ENCODE measurements at places on chromosomes 3 and 15.

DNA sequence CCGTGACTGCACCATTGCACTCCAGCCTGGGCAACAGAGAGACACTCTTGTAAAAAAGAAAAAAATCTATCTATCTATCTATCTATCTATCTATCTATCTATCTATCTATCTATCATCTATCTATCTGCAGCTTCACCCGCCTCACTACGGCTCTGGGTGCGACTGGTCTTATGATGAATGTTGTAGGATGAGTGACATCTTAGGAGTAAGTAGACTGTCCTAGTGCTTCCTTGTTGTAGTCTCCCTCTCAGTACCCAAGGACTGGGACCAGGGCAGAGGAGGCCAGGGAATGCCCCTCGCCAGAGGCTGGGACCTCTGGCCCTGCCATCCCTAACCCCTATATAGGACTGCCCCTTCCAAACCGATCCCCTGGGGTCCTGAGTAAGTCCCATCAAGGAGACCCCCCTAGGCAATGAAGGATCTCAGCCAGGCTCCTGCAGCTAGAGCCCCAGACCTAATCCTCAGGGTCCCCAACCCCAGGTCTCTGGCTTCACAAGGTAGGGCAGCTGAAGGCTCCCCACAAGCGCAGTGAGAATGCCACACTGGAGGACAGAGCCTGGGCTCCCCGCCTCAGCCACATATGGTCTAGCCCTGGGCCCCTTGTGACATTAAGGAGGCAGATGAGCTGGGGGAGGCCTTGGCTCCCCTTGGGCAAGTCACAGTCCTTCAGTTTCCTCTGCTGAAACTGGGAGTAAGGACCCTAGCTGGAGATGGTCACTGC lies 879 bp upstream of the SEC13 start:
- no peak for DNase-seq

GRCh38 chr15:40985541-40986330 lies 32.5 kb downstream of the CHAC1 start:
- peak; percentile 15 for DNase-seq

DNA sequence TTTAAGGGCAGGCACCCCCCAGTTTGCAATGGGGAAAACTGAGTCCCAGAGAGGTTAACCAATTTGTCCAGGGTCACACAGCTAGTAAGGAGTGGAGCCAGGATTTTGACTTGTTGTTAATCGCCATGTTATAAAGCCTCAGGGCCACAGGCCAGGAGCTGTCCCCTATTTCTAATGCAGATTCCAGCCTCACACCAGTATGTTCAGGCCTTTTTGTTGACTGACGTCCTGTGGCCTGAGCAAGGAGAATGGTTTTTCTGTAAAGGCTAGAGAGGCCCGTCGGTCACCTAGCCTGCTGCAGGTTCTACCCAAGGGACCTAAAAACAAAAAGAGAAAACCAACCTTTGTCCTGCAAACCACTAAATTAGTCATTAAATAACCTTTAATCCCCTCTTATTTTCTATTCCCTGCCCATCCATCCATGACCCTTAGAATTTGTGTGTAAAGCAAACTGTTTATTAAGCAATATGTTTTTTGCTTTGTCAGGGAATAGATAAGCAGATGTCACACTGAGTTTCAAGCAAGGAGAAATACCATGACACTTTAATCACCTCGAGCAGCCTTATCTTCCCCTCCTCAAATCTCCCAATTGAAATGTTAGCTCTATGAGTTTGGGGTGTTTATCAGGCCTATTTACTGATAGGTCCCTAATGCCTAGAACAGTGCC lies 14.1 kb downstream of the ACOX2 start:
- DNase-seq, result no peak

DNA sequence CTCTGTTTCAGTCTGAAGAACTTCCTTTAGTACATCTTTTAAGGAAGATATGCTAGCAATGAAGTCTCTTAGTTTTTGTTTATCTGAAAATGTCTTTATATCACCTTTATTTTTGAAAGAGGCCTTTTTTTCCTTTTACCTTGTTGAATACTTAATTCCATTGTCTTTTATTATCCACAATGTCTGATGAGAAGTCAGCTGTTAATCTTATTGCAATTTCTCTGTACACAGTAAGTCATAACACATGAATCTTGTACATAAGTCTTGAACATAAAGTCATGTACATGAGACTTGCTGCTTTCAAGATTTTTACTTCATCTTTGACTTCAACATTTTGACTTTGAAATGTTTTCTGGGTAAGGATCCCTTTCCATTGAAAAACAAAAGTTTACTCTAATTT lies 424.3 kb upstream of the ATP10A start:
- no peak for DNase-seq

DNA sequence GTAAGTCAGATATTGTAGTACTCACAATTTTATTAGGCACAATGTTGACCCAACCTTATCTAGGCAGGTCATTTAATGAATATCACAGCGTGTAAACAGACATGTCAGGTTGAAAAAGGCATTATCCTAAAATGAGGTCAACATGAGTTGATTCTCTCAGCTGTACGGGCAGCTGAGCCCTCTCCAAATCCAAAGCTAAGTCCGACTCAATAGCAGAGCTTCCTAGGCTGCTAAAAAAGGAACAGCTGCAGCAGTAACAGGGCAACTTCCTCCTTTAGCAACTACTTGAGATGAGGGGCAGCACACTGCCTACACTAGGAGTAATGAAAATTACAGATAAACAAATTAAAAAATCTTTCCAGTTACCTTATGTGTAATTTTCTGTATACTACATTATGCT lies 189.2 kb downstream of the CADM2 start:
- no peak for DNase-seq

- no peak for DNase-seq
Measured at GRCh38 chr3:129766135-129766534, 127.4 kb downstream of the TMCC1 start.

GRCh38 chr3:150727653-150728502 lies 24.2 kb upstream of the ERICH6 start:
- DNase-seq, result no peak

- DNase-seq, result peak; percentile 19
Measured at GRCh38 chr3:40054568-40055222, 245.3 kb downstream of the MYRIP start.

DNA sequence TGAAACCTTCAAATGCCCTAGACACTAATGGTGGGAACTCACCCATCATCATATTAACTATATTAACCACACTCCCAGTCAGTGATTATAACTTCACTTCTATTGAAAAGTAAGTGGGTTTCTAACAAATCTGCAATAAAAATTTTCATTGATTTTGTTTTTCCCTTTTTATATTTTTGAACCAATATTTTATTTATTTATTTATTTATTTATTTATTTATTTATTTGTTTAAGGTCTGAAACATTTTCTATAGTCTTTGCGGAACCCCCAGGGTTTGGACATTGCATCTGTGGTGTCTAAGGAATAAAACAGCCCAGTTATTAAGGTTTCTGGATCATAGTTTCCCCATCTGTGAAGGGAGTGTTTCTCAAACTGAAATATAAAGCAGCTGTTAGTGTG lies 16.2 kb upstream of the PLCL2 start:
- no peak for DNase-seq

DNA sequence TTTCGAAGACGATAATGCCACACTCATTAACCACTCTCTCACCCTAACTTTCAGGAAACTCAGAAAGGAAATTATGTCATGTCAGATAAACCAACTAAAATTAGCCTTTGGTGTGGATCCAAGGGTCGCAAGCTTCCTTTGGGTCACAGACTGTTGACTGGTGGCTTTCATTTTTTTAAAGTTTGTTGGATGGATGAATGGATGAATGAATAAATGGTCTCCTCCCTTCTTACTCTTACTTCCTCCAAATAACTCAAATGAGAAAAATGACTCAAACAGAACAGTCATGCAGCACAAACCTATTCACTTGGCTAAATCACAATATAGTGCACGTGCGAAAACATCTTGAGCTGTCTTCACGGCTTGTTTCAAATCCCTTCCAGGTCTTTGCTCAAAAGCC lies 82.9 kb upstream of the HACD2 start:
- peak; percentile 27 for DNase-seq

DNA sequence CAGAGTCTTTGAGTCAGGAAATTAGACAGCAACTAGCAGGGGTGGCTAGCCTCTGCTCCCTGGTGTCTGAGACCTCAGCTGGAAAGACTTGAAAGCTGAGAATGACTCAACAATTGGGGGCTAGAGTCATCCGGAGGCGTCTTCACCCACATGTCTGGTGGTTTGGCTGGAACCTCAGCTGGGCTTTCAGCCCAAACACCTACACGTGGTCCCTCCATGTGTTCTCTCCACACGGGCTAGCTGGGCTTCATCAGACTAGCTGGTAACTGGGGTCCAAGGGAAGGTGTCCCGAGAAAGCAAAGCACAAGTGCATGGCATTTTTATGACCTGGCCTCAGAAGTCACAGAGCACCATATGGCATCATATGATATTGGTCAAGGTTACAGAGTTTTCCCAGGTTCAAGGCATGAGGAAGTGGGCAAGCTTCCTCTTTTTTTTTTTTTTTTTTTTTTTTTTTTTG lies 19.9 kb upstream of the ABHD2 start:
- DNase-seq, result peak; percentile 90

GRCh38 chr3:73140772-73141442 lies 79.4 kb downstream of the EBLN2 start:
- no peak for DNase-seq

DNA sequence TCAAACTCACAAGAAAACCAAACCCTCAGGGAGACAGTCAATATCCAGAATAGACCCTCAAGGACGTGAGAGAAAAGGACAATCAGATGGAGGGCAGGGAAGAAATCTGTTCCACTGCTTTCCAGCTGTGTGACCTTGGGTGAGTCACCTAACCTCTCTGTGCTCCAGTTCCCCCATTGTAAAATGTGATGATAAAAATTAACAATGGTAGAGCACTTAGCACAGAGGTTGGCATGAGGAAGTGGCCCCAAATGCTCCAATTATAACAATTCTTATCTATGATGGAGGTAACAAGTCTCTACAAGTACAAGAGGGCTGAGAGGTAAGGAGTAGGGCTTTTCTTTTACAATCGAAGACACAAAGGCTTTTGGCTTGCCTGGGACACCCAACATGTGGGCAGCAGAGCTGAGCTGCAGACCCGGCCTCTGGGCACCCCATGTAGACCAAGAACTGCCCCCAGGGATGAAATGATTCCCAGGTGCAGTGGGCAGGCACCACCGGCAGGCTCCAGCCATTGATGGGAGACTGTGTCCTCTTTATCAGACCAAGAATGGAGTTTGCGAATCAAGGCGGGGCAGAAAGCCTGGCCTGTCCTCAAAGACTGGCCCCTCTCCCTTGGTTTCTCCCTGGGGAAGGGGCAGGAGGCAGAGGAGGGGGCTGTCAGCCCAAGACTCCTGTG lies 22.0 kb downstream of the WNT7A start:
- no peak for DNase-seq

GRCh38 chr15:83082730-83083386 lies 15.8 kb upstream of the BTBD1 start:
- no peak for DNase-seq

DNA sequence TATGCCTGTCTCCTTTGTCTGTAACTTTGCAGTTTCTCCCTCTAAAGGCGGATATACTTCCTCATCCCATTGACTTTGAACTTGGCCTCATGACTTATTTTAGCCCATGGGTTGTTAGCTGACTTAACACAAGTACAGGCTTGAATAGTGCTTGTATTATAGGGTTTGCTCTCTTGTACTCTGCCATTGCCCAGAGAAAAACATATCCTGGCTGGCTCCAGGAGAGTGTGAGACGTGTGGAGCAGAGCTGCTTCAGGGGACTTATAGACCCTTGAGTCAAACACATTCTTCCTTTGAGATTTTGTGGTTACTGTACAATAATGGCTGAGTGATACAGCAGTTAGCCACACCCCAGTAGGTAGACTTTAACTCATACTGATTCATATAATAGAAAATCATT lies 124.0 kb downstream of the RAP2B start:
- no peak for DNase-seq

DNA sequence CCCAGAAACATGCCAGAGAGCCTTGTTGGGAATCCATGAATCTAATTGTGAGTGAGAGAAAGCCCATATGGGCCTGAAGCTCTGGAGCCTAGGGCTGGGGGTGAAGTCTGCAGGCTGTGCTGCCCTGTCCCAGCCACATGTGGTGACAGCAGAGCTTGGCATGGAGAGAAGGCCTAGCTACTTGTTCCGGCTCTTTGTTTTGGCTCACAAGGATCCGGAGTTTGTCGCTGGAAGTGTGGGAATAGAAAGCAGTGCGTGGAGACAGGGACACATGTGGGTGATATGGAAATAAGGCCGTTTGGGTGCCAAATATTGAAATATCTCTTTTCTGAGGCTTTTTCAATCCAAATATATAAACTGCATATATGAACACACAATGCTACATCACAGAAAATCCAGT lies 78.2 kb downstream of the CLSTN2 start:
- no peak for DNase-seq

GRCh38 chr3:62911526-62911925 lies 36.3 kb upstream of the CADPS start:
- DNase-seq, result no peak

DNA sequence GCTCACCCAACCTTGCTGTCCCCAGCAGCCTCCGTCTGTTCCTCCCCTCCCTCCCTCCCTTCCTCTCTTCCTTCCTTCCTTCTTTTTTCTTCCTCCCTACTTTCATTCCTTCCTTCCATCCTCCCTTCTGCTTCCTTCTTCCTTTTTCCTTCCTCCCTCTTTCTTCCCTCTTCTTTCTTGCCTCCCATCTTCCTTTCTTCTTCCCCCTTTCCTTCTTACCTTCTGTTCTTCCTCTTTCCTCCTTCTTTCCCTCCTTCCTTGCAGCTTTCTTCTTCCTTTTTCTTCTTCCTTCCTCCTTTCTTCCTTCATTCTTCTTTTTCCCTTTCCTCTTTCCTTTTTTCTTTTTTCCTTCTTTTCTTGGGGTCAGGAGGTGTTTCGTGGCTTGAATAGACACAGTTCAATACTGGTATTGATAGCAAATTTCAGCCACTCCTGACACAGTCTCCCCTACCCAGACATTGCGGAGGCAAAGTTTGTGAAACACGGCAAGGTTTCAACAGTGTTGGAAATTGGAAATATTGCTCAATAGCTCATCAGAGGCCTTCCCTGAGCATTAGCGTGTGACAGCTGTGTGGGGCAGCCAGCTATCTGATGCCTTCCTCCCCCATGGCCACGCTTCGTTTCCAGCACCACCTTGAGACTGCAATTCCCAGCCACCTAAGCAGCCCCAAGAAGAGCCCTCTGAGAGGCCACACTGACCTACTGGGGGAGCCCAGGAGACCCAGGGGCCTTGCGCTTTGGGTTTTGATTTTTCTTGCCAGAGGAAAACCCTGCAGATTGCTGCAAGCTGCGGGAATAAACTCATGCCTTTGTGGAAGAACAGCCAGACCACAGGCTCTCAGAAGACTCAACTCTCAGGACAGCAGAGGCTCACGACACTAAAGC lies 82.2 kb downstream of the KLF15 start:
- DNase-seq, result no peak

GRCh38 chr3:195825191-195825588 lies 13.5 kb upstream of the MUC4 start:
- DNase-seq, result no peak

GRCh38 chr15:43132830-43133429 lies 456 bp upstream of the TMEM62 start:
- DNase-seq, result no peak

- no peak for DNase-seq
Measured at GRCh38 chr3:61922118-61922517, 360.7 kb downstream of the PTPRG start.

- DNase-seq, result no peak
Measured at GRCh38 chr15:82554351-82554750, 14.1 kb upstream of the RPS17 start.

- peak; percentile 44 for DNase-seq
Measured at GRCh38 chr15:81029414-81030300, 28.9 kb downstream of the TLNRD1 start.

GRCh38 chr3:160876643-160877042 lies 120.6 kb downstream of the PPM1L start:
- DNase-seq, result no peak

- DNase-seq, result peak; percentile 65
Measured at GRCh38 chr3:9769426-9770275, at the start of gene CAMK1. Gene CAMK1 (minus strand): TSS chr3:9769947. CDS start chr3:9767749, 2,198 bp downstream.

- peak; percentile 97 for DNase-seq
Measured at GRCh38 chr3:10366651-10367101, 45.8 kb upstream of the SEC13 start.

Data from fibroblast of pulmonary artery (primary cell).